ENCODE measurements at places on chromosomes 4 and X.

DNA sequence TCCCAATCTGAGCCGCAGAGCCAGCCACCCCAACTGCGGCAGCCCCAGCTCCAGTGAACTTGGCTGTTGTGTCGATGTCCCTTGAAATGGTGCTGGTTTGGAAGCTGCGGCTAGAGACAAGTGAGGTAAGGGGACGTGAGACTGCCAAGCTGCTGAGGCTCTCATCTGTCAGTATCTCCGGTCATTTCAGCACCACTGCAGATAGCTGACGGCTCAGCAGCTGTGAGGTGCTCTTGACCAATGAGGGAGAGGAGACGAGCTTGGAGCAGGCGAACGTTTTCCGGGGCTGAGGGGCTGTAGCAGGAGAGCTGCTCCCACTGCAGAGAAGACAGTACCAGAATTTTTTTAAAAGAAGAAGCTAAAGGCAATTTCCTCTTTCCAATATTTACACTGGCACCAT, 175.5 kb upstream of the CASK start:
- DNase-seq: no peak

DNA sequence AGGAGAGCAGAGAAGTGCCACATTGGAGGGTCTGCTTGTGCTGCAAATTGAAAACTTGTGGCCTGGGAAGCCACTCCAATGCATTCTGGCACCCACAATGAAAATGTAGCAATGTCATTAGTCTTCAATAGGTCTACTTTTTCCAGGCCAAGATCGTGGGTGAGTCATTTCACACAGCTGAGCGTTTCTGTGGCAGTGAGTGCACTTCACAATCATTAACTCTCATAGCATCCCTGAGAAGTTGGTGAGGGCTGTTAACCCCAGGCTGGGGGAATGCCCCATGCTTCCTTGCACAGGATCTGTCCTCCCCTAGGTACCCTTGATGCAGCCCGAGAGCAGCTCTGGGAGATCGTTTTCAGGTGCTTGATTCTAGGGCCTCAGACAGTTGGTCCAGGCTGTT, 196.8 kb upstream of the ATP6AP2 start:
- no peak for DNase-seq

- peak; percentile 18 for DNase-seq
Measured at GRCh38 chrX:47751670-47752069, 85.0 kb upstream of the ZNF81 start.

GRCh38 chr4:66023061-66023460, 352.8 kb upstream of the EPHA5 start:
- no peak for DNase-seq

DNA sequence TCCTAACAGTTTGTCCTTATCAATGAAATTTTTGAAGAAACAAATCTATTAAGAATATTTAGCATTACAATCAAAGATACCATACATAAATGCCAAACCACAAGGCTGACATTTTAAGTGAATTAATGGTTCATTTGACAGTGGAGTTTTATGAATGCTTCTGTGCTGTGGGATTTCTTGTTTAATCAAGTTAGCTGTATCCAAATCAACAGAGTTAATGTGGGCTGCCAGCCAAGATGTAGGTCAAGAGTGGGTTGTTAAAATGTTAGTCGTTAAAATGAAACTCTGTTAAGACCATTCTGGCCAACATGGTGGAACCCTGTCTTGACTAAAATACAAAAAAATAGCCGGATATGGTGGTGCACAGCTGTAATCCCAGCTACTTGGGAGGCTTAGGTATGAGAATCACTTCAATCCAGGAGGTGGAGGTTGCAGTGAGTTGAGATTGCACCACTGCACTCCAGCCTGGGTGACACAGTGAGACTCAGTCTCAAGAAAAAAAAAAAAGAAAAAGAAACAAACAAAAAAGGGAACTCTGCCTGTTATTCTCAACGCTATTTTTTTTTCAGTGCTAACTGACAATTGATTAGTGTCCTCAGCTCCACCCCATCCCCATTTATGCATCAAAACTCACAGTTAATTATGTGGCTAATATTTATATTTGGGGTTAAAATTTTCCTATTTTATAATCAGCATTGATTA, 20.2 kb downstream of the GPAT3 start:
- DNase-seq: no peak

DNA sequence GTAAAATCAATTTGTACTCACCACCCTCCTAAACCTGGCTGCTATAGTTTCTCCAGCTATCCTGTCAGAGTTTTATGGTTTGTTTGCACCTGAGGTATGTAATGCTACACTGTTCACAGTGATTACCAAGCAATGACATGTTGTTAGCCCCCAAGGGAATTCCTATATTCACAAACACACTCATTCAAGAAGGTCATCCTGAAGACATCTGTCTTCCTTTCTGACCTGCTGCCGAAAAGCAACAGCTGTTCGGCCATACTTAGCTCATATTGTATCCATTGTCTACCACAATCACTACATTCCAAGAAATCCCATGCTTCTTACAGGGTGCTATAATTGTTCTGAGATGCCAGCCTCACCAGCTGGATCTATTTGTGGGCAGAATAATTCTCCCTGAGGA, 160.1 kb upstream of the GYPA start:
- DNase-seq: no peak

- DNase-seq: no peak
Measured at GRCh38 chr4:40575846-40576245, 53.8 kb downstream of the RBM47 start.

GRCh38 chr4:128823025-128823661, 13.6 kb downstream of the JADE1 start:
- no peak for DNase-seq

GRCh38 chr4:105248613-105249012, 101.9 kb downstream of the TET2 start:
- DNase-seq: no peak

GRCh38 chr4:169047956-169048355, 37.9 kb upstream of the CBR4 start:
- DNase-seq: no peak

GRCh38 chrX:154016366-154017076, 3.2 kb downstream of the IRAK1 start:
- DNase-seq: no peak

DNA sequence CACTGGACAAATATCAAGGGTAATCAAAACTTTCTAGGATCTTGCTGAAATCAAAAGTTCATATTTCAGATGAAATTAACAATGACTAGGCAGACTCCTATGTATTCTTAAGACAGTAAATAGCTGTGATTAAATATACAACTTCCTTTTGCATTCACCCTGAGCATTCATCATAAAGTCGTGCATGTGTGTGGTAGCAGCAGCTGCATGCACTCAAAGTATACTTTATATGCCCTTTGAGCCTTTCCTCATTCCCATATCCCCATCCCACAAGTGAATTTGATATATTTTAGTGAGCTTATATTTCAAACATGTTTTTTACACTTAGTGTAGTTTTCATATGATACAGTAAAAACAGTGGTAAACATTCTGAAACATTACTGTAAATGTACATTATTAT, 959.0 kb downstream of the C4orf33 start:
- no peak for DNase-seq

GRCh38 chrX:12972878-12973560, 1.9 kb upstream of the TMSB4X start:
- DNase-seq: no peak

- no peak for DNase-seq
Measured at GRCh38 chrX:41317477-41318208, 16.3 kb upstream of the DDX3X start.

DNA sequence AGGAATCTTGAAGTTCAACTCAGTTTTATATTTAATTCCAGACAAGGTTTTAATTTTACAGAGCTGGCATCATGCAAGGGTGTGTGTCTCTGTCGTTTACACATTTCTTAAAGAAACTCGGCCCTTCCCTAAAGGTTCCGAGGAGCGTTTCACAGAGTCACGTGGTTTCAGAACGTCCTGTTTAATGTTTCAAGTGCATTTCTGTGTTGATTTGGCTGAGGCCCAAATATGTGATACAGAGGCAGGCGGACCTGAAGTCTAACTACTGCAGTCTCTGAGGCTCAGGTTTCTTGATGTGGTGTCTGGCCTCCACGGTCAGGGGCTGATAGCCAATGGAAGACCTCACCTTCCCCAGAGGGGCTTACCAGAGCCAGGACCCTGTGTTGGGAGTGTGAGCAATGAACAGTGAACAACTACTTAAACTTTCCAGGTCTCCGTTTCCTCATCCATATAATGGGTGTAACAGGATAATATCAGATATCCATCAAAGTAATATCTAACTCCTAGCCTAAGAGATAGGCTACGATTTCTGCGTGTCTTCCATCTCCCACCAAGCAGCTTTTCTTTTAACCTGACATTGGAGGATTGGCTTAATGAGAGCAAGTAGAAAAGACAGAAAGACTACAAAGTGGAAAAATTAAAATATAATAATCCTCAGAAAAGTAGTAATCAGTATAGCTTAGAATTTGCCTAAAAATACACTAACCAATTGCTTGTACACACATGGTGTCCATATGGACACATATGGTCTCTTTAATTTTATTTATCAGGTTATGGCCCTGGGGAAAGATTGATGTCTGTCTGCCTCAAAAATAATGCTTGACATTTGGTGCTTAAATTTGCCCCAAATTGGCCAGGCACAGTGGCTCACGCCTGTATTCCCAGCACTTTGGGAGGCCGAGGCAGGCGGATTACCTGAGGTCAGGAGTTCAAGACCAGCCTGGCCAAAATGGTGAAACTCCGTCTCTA, 50.0 kb upstream of the TRIM2 start:
- DNase-seq: no peak

- no peak for DNase-seq
Measured at GRCh38 chr4:162015090-162015489, 148.7 kb downstream of the FSTL5 start.

GRCh38 chr4:7531640-7531994, 96.9 kb upstream of the PSAPL1 start:
- no peak for DNase-seq

- DNase-seq: no peak
Measured at GRCh38 chrX:15549189-15550012, 48.8 kb downstream of the BMX start.

DNA sequence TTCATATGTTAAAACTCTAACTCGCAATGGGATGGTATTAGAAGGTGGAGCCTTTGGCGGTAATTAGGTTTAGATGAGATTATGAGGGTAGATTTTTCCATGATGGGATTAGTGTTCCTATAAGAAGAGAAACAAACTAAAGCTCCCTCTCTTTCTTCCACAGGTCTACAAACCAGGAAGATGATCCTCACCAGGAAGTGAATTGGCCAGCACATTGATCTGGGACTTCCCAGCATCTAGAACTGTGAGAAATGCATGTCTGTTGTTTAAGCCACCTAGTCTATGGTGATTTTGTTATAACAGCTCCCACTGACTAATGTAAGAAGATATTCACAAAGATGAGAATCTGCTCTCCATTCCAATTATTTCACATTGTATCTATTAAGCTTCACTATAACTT, 2266.9 kb downstream of the PCDH7 start:
- DNase-seq: no peak

Data from OCI-LY7 (cell line).